Adrenal gland (tissue), 19 donors: ENCODE measurements at places on chromosomes 13 and 19. TPM values are rescaled to one million over a fixed set of nuclear protein-coding genes. Genes with fewer than 3 reads are reported as not detected.

Gene GNA15
- total RNA-seq = 5.5 TPM

Gene APOC4
- not detected for total RNA-seq

Gene ISYNA1
- total RNA-seq = 66.0 TPM

Gene SKA3
- 1.5 TPM for total RNA-seq

Gene SPTBN4
- 1.6 TPM for total RNA-seq

Gene ZNF610
- 8.7 TPM for total RNA-seq

Gene RDH13
- total RNA-seq = 13.1 TPM

Gene CD22
- total RNA-seq = 8.3 TPM

Gene FXYD7
- not detected for total RNA-seq

Gene KRTDAP
- total RNA-seq = not detected
